ENCODE measurements at places on chromosomes 12 and 14.

DNA sequence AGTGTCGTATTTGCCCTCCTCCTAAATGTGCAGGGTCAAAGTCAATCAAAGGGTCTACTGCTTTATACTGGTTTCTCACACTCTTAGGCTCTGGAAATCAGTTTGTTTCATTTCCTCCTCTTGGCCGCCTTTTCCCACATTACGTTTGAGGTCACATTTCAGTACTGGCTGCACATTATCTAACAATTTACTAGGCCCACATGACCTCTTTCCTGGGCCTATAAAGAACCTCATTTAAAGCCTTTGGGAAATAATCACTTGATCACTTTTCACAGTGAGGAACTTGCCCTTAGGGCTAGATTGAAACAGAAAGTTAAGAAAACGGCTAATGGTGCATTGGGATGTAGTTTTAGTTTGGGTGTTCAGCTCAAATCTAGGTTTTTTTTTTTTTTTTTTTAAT lies 497.5 kb downstream of the RERGL start:
- DNase-seq = no peak

GRCh38 chr12:92136026-92136730 lies 9.5 kb downstream of the BTG1 start:
- no peak for DNase-seq

DNA sequence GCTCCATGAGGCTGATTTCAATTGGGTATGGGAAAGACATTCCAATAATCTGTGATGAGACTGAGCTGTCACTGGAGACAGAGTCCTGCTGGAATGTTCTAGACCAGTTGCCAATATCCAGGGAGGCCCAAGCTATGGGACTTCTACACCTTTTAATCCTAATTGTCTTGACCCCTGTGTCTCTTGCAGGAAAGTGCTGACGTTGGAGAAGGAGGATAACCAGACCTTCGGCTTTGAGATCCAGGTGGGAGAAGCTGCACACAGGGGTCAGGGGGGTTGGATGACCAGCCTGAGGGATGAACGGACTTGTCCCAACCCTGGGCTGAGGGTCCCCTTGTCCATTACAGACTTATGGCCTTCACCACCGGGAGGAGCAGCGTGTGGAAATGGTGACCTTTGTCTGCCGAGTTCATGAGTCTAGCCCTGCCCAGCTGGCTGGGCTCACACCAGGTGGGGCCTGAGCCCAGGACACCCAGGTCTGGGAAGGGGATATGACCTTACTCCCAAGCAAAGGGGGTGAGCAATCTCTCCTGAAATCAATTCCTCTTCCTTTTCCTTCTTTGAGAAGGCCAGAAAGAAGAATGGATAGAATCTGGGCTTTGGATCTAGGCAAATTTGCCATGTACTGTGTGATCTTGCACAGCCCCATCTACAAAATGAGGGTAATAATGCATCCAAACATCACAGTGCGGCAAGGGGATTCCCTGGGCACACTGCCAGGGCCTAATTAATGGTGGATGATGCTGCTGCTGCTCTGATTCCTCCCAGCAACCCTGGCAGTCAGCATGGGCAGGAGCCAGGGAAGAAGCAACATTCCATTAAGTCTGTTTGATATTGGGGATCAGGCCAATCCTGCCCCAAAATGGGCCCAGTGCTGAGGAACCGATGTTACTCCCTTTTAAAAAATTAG lies 4.2 kb downstream of the TAMALIN start:
- DNase-seq = no peak

GRCh38 chr14:22210026-22210425 lies 379.0 kb downstream of the DAD1 start:
- DNase-seq = no peak

DNA sequence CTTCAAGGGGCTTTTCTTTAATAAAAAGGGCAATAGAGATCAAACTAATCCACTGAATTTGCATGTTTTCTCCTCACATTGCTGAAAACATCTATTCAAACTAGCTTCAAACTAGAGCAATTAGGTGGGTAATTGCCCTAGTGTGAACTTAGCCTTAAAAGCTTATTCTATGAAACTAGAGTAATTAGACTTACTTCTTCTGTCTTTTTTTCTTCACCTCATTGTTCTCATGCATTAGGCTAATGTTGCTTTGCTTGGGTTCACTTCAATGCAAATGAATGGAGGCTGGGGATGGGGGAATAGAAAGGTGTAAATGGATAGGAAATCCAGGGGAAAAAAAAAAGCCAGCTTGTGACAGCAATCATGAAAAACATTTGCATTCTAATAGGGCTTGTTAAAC lies 414.8 kb upstream of the LMO3 start:
- no peak for DNase-seq

DNA sequence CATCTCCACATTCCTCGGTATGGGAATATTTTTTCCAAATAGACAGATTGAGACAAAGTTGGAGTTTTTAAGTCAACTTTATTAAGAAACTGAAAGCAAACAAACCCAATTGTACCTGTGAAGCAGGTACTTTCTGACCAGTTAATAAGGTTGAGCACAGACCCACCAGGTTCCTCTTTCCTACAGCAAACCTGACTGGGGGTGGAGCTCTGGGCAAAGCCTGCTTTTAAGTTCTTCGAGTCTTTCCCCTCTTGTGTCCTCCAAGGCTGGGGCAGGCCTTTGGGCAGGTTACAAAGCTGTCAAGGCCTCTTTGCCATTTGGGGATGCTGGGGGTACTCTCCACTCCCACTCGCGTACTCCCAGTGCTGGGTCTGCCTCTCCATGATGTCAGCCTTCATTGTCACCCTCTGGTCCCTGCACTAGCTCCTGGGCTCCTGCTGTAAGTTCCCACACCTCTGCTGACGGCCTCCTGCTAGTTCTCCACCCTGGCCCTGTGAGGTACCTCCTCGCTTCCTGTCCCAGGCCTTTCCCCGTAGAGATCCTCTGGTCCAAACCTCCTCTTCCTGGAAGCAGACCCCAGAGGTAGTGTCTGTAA lies 3.2 kb downstream of the KCNH3 start:
- no peak for DNase-seq

- DNase-seq = peak; percentile 27
These were observed 151.8 kb upstream of the FKBP4 start for GRCh38 chr12:2642896-2643425.

DNA sequence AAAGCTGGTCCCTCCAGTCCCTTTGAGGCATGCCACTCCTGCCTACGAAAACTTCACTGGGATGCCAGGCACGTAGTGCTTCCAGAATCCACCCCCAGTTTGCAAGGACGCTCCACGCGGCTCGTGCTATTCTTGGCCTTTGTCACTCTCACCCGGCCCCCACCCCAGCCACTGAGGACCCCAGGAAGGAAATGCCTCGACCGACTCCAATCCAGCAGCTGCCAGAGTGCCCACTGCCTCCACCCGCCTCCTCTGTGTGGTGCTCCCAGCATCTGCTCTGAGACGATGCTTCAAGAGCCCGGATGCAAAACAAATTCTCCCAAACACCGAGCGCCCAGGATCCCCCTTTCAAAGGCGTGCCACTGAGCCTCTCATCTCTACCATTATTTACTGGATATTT lies 123.9 kb downstream of the RFLNA start:
- DNase-seq = no peak

GRCh38 chr14:38404100-38404541 lies 148.2 kb upstream of the CLEC14A start:
- DNase-seq = no peak

Data from ascending aorta (tissue), 2 donors.